ENCODE measurements at places on chromosomes 12 and 14.

GRCh38 chr12:106115440-106115839, 23.3 kb downstream of the NUAK1 start:
- DNase-seq, result no peak

- DNase-seq, result peak; percentile 64
These were observed 48.6 kb downstream of the EIF2S3B start for GRCh38 chr12:10554228-10554755.

- no peak for DNase-seq
These were observed 56.1 kb downstream of the BTG1 start for GRCh38 chr12:92089559-92089958.

DNA sequence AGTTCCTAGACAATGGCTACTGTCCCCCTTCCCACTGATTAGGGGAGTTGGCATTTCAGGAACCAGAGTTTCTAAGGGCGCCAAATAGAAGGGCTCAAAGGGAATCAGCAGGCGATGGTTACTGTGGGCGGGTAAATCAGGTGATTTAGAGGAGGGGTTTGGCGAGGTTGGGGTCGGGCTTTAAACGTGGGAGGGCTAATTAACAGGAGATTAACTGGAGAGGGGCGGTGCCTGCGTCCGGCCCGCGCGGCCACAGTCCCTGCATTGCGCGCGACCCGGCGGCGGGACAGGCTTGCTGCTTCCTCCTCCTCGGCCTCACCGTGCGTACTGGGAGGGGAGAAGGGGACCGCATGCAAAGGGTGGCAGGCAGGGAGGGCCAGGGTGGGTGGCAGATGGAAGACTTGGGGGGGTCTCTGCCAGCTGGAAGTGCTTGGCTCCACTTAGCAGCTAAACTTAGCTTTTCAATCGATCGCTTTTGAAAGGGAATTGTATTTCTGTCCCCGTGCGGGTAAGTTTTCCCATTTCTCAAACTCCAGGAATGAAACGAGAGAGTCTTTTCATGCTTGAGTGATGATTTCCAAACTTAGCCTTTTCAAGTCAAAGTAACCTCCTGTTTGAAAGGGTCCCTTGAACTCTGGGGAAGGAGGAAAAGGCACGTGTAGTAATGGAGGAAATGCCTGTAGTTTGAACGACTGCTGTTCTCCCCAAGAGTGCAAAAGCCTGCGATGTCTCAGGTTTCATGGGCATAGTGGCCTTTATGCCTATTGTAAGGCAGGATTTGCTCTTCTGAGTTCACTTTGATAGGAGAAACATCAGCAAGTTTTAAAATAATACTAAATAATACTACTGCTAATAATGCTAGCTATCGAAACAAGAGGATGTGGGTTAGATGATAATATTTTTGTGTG, at the start of gene MGST1:
TSS of gene MGST1 (plus strand) at position 255 of the 908 bp plus-strand sequence. CDS start 6,608 bp downstream, outside the sequence.
- DNase-seq, result no peak

DNA sequence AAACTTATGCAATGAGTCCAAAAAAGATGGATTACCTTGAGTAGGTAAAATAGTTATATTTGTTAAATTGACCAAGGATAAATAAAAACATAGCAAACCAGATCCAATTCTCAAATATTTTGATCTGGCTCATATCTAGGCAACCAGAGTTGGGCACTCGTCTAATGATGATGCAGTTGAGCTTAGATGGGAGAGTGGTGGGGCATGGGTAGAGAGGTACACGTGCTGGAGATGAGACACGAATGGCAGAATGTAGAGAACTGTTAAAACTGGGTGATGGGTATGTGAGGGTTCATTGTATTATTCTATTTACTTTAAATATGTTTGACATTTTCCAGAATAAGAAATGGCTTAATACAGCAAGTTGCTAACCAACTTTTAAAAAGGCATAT, 7.6 kb upstream of the RNF34 start:
- DNase-seq, result no peak

DNA sequence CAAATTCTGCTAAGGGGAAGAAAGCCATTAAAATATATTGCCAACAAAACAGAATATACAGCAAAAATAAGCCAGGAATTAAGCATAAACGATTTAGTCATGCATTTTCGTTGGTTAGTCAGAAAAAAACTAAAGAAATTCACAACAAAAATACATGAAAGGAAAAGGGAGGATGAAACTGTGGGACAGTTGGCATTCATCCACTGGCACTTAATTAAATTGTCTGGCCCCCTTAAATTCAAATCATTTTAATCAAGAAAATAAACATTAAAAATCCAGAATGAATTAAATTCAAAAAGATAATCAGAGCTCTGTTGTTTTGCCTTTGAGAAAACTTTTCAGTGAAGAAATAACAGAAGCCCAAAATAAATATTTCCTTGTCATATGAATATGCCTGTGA, 264.6 kb upstream of the TMTC1 start:
- DNase-seq, result no peak

DNA sequence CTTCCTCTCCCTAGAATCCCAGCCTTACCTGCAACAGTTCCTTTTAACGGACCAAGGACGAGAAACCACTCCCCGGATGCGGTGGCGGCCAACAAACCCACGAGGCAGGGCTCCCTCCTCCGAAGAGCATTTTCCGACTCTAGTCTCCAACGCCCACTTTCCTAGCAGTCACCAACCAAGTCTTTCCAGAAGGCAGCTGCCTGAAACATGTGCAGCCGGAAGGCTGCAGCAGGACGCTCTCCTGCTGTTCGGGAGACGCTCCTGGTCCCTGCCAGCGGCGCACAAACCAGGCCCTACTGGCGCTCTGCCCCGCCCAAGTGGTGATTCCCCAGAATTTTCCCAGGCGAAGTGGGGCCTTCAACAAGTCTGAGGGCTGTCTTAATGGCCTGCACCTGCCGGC, 21.1 kb upstream of the ADAM20 start:
- DNase-seq, result no peak

GRCh38 chr14:52013984-52014600, 24.7 kb downstream of the RTRAF start:
- no peak for DNase-seq

GRCh38 chr12:87344699-87345098, 684.5 kb downstream of the C12orf50 start:
- no peak for DNase-seq

- no peak for DNase-seq
These were observed 36.5 kb downstream of the FOS start for GRCh38 chr14:75315144-75315543.

DNA sequence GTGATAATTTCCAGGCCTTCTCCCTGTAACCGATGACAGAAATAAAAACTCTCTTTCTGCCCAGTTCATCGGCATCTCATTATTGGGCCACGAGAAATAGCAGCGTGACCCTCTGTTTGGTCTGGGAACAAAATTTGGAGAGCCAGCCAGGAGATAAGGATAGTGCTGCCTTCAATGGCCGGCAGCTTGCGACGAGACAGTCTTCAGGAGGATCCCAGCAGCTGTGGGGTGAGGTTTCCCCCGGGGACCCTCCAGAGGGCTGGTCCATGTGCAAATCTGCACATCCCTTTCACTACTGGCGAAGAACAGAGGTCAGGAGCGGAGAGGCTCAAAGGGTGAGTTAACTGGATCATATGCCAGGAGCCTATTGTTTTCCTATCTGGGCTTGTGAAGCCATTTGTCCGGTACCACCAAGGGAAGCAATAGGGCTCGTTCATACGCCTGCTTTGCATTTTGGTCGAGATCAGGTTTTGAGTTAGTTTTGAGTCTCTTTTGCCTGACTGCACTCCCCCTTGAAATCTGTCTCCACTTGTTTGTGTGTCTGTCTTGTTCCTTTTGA, 4.8 kb downstream of the SLC39A2 start:
- DNase-seq, result no peak

- no peak for DNase-seq
These were observed 934.4 kb downstream of the FLRT2 start for GRCh38 chr14:86464341-86464740.

DNA sequence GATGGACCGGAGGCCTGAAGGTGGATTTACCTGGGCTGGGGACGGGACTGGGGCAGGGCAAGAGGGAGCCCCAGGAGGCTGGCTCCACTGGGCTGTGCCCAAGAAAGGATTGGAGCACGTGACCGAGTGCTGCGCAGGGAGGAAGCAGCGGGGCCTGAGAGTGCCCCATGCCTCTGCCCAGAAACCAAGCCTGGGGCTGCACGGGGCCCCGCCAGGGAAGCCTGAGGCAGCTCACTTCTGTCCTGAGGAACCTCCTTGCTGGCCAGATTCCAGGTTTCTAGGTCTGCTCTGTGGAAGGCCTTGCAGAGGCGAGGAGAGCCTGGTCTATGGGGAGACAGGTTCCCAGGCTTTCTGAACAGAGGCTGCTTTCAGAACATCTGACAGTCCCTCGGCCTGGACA, 10.4 kb downstream of the NGB start:
- DNase-seq, result no peak

- no peak for DNase-seq
These were observed 707.8 kb downstream of the FLRT2 start for GRCh38 chr14:86237733-86238132.

DNA sequence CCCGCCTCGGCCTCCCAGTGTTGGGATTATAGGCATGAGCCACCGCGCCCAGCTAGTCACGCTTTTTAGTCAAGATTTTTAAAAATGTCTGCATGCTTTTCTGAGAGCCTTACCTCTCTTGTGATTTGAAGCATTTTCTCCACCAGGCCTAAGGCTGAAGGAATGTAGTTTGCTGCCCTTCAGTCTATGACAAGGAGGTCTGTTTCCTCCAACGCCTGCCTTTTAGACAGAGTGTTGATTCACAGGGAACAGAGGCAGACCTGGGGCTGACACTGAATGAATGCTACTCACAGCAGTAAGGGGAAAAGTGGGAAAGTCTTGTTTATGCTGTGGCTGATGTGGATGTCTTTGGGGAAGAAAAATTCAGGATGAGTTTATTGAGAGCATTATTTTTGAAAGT, 27.2 kb upstream of the MDM2 start:
- no peak for DNase-seq

Measured in CD4-positive, alpha-beta T cell treated with Interleukin-2 at 100 ng/mL for 4 hours (primary cell).